Fibroblast of skin of abdomen (primary cell): ENCODE measurements at places on chromosomes 1 and 21.

DNA sequence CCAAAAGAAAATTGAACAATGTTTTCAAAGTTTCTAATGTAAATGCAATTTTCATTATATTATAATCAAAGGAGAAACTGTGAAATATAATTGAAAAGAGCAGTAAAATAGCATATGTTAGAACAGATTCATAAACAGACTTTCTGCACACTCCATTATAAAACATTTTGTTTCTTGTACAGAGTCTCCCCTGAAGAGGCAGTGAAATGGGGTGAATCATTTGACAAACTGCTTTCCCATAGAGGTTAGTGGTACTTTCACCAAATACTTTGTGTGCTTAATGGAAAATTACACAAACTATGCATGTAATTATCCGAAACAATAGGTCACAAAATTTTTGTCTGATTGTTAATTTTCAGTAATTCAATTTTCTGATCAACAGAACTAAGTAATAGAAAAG is 1.9 kb downstream of the RGS18 start:
- peak; percentile 43 for DNase-seq

DNA sequence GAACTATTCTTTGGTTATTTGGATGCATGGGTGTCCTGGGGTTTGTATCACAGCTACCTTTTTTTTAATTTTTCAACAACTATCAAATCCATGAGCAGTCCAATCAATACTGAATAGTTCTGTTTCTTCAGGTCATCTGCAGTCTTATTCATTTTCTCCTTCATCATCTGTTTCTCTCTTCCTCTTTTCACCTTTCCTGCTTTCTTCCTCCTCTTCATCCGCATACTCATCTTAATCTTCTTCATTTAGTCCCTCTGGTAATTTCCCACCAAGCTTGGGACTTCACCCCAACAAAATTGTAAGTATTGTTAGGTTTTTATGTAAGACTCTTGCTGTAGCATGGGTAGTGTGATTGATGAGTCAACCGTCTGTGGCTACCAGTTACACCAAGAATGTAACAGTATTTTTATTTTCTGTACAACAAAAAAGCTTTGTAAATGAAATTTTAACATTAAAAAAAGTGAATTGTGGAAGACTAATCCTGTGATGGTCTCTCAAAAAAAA is 184.1 kb upstream of the RNPC3 start:
- DNase-seq: no peak

DNA sequence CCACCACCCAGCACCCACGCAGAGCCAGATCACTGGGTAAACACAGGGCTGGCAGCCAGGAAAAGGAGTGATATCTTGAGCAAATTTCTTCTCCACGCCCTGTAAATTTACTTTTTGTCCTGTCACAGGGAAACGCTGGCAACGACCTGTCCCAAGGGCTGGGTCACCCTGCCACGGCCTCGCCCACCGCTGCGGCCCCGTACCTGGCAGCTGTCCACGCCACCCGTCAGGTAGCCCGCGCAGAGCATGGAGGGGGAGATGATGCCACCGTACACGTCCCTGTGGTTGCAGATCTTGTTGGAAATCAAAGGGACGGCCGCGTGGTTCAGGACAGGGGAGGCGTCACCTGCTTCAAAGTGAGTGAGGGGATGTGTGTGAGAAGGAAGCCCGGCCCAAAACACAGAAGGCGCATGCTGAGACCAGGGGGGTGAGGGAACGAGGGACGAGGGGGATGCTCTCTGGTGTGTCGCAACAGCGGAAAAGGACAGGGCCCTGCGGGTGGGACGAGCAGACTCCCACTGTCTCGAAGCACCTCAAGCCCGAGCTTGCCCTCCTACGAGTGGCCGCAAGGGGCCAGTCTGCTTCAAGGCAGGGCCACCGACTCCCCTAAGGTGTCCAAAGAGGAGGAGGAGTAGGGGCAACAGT is 10.1 kb upstream of the TFF1 start:
- no peak for DNase-seq

DNA sequence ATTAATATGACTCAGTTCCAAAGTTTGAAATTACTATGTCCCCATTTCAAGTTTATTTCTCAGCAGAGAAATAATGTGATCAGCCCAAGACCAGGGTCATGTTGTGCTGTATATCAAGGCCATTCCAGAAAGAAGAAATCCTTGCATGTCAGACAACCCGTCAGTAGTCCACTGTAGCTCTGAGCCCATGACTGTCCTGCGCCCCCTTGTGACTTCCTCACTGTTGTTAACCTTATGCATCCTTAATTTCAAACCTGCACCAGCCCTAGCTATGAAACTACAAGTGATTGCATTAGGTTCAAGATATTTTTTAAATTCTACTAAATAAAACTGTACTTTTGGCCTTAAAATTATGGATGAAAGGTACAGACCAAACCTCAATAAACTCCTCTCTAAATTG is 133.0 kb downstream of the LRRC7 start:
- DNase-seq: peak; percentile 31

- DNase-seq: no peak
Measured at GRCh38 chr1:180571832-180572636, 13.3 kb downstream of the OVAAL start.

- no peak for DNase-seq
Measured at GRCh38 chr1:1001057-1001783, 1.3 kb upstream of the HES4 start.

- DNase-seq: no peak
Measured at GRCh38 chr1:20819818-20820217, 32.7 kb upstream of the HP1BP3 start.

GRCh38 chr1:35962952-35963351 is 32.0 kb downstream of the AGO3 start:
- DNase-seq: no peak

DNA sequence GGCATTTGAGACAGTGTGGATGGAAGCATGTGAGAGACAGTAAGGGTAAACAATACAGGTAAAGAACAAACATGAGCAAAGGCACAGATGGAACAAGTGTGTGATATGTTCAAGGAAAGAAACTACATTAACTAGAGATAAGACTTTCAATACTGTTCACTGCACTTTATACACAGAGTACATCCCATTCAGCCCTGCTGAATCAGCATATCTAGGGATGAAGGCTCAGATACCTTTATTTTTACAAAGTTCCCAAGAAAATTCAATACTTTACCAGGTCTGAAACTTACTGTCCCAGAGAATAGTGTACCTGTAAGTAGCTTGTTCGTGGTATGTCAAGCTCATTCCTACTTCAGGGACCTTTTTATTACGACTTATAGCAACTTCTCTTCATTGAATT is 122.5 kb downstream of the LHX4 start:
- no peak for DNase-seq

DNA sequence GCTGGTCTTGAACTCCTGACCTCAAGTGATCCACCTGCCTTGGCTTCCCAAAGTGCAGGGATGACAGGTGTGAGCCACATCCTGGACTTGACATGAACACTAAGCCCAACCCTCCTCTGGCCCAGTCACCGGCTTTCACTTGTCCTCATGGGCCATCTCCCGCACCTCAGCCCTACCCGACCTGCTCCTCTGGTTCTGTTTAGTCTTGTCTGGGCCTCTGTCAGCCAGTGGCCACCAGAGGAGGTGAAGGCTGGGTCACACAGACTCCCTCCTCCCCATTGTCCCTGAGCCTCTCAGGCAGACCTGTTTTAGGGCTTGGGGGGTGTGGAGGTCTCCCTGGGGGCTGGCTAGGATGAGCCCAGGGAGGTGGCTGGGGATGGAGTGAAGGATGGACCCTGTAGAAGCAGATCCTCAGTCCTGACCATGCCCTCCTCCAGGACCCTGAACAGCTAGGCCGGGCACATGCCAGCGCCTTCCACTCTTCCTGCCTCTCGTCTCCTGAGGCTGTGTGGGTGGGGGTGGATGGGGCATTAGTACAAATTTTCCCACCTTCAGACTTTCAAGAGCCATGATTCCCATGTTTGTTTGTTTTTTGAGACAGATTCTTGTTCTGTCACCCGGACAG is 26.1 kb upstream of the UMODL1 start:
- DNase-seq: no peak

- DNase-seq: no peak
Measured at GRCh38 chr1:63883494-63884235, 109.8 kb downstream of the ROR1 start.

GRCh38 chr1:7252411-7253117 is 467.3 kb downstream of the CAMTA1 start:
- no peak for DNase-seq

DNA sequence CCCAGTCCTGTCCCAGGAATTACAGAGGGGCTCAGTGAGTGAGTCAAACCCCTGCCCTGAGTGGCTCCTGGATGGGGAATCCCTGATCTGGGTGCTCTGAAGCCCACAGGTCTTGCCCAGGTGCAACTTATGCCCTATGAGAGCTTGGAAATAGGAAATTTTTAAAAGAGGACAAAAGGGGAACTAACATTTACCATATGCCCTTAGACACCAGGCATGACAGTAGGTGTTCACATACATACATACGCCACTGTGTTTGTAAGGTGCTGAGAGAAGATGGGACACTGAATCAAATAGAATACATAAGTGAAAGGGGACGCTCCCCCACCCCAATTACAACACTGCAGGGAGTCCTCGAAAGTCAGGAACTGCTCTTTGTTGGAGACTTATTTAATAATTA is 1.4 kb downstream of the CFAP45 start:
- no peak for DNase-seq

- DNase-seq: no peak
Measured at GRCh38 chr1:222104694-222105392, 363.0 kb upstream of the DUSP10 start.

DNA sequence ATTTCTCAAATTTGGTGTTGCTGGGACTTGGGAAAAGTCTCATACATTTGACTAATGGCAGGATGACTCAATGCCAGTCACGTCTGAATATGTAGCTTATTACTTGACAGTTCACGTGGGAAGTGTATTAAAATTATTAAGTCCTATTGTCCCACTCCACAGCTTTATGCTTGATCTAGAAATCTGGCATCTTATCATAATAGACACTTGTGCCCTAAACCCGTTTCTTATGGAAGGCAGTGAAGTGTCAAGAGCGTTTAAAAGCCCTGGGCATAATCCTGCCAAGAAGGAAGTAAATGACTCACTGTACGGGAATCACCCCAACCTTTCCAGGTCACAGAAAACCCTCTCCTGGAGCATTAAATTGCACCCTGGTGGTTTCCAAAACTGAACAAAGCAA is 207.4 kb downstream of the APP start:
- DNase-seq: no peak

GRCh38 chr1:106435269-106435668 is 621.2 kb upstream of the PRMT6 start:
- DNase-seq: no peak

DNA sequence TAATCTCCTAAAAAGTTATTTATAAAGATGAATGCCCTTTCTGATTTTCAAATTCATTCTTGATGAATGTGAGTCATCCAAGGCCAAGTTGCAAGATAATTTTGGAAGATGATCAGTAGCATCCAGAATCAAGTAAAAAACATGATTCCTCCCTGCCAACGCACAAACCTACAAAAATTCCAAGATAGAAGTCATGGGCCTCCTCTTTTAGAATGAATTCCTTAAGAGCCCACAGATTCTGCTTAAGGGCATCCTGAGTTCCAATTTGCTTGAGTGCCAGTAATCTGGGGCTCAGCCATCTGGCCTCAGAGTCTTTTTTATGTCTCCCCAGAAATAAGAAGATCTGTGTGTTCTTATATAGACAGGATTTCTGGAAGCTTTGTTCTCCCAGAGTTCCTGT is 23.2 kb upstream of the SPATA6 start:
- DNase-seq: no peak
